ENCODE measurements at places on chromosomes 3 and 15. TPM values are rescaled to one million over a fixed set of nuclear protein-coding genes. Genes with fewer than 3 reads are reported as not detected.

- H3K36me3 ChIP-seq, result no peaks in the 10 kb centered on the region
- H3K27ac ChIP-seq, result peak overlapping the region; percentile 89
- peaks cover 3% of the 10 kb centered on the region for H3K4me1 ChIP-seq
- peak; percentile 5 for ATAC-seq
Measured at GRCh38 chr15:76310475-76311099, 682 bp downstream of the ETFA start.

Gene GPR62
- total RNA-seq, result not detected

Gene MFSD1
- 36.3 TPM for total RNA-seq

Gene RTP2
- not detected for total RNA-seq
